LNCaP clone FGC (cell line): ENCODE measurements at places on chromosomes 16 and 17.

DNA sequence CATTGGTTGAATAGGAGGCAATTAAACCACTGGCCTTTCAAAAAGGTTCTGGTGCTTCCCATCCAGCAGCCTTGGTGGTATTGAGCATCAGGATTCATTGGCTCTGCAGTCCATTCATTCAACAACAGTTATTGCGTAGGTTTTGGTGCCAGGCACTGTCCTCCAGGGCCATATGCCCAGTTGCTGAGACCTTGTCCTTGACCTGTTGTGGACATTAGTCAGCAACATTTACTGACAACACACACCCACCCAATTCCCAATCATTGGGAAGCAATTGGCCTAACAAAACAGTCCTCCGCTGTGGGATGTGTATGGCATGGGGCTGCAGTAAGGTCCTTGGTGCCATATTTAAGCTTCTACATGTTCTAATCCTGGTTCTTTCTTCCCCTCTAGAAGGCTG is 82.2 kb downstream of the AXIN2 start:
- DNase-seq: no peak

DNA sequence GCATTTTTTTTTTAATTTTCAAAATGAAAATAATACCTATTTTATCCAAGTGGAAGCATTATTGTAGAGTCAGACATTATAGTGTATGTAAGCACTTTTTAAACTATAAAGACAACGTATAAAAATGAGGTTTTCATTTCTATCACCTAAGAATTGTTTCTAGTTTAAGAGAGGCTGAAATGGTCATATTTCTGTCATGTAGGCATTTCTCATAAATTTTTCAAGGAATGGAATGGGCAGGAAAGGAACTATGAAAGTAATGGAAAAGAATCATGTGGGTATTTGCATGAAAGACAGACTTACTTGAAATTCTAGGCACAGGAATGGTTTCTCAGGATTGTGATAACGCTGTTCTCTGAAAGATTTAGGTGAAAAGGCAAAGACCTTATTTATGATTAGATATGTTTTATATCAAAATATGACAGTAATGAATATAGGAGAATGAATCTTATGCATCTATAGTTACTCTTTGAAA is 67.4 kb downstream of the PPM1E start:
- no peak for DNase-seq

- no peak for DNase-seq
These were observed 2.5 kb downstream of the CIAO2B start for GRCh38 chr16:66931665-66932064.

DNA sequence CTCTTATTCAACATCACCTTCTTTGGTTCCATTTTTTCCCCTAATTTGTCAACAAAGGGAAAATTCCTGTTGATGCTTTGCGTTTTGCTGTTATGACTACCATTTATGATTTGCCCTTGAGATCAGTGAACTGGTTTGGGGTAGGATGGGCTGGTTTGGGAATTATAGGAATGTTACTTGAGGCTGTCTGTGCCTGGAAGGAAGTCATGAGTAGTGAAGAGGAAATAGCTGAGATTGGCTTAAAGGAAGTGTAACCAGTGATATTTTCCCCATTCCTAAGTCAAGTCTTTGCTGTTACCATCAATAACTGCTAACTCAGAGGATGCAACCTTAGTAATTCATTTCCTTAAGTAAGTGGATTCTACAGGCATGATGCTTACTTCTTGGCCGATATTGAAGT is 179.2 kb downstream of the MAP2K6 start:
- no peak for DNase-seq

DNA sequence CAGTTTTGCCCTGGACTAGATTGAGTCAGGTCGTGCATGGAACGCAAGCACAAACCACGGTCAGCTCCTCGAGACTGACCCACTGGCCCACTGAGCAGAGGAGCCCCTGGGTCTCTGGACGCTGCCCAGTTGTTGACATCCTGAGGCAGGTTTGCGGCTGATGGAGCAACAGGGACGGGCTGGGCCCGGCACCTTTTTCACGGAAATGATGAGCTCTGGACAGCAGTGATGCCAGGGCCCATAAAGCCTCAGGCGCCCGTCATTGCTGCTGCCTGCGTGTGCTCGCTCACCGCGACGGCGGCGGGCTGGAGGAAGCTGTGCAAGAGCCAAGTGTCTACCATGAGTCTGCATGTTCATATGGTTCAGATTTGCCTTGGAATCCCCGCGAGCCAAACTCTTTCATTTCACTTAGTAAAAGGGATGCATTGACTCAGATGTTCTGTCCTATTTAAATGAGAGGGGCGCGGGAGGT is 30.8 kb upstream of the CRISPLD2 start:
- DNase-seq: no peak

DNA sequence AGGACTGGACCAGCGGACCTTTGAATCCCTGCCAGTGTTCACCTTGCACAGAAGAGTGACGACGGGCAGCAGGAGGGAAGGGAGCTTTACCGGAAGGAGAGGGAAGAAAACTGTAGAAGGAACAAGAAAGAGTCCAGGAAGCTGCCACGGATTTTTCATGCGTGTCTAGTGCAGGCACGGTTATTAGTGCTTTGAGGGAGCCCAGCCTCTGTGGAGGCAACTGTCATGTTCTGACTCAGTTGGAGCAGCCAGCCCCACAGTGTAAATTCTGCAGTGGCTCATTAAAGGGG is 6.5 kb upstream of the HOXB13 start:
- DNase-seq: no peak

DNA sequence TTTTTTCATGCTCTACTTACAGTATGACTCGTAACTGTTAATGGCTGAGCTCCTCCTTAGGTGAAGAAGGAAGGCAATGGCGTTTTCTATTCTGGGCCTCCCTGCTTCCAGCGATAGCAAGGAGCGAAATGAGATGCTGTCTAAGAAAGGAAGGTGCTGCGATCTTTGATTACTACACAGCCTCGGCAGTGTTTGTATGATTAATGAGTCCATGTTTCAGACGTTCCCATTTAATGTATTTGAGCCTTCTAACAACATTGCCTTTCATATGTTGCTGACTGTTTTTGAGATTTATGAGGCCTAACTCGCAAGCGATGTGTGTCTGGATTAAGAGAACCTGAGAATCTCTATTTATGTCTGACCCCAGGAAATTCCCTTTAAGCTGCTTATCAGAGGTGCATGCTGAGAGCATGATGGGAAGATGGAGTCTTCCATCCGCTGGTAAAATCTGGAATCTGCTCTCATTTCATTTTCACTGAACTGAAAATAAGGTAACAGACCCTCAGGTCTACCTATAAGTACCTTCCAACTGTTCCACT is 403.4 kb downstream of the WWOX start:
- no peak for DNase-seq

GRCh38 chr17:41864498-41864835 is 756 bp downstream of the KLHL11 start:
- DNase-seq: no peak

DNA sequence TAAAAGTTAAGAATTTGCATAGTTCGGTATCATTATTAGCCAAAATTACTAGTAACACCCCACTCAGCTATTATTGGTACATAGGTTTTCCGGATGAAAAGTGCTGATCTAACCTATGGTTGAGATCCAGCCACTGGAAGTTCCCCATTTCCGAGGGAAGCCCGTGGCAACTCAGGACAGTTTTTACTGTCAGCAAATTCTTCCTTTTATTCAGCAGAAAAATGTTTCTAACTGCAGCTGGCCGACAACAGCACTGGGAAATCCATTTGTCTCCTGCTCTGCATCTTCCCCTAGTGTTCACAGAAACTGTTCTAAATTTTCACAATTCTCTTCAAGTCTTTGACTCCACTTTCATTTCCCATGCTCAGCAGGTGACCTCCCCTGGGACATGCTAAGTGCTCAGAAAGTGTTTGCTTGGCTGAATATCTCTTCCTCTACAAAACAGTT is 15.5 kb upstream of the MMD start:
- DNase-seq: no peak
